ENCODE measurements at places on chromosomes 7 and 10.

DNA sequence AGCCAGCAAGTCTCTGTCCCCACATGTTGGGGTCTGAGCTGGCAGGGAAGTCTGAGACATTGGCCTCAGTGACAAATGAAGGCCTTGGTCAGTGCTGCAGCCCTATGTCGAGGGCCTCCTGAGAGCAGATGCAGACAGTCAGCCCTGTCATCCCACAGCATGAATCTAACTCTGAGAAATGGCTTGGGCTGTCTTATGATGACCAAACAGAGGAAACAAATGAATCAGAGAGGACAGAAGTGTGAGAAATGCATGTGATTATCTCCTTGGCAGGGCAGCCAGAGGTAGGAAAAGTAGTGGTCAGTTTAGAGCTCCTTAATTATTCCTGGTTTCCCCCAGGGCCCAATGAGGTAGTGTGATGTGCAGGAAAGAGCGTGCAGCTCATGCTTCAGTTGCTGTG is 287.6 kb downstream of the SORCS3 start:
- no peak for DNase-seq

DNA sequence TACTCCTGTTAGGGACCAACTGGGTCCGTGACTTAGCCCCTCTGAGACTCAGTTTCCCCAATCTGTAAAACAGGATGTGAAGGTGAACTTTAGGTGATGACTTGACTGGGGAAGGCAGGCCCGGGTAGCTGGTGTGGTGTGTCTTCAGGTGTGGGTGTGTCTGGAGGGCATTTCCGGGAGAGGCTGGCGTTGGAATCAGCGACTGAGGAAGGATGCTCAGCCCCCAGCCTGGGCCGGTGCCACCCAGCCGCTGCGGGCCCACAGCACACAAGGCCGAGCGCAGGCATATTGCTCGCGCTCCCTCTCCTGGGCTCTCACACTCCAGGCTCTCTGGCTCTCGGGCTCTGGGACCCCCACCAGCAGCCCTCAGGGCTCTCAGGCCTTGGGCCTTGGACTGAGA is 31.7 kb upstream of the CNPY1 start:
- no peak for DNase-seq

DNA sequence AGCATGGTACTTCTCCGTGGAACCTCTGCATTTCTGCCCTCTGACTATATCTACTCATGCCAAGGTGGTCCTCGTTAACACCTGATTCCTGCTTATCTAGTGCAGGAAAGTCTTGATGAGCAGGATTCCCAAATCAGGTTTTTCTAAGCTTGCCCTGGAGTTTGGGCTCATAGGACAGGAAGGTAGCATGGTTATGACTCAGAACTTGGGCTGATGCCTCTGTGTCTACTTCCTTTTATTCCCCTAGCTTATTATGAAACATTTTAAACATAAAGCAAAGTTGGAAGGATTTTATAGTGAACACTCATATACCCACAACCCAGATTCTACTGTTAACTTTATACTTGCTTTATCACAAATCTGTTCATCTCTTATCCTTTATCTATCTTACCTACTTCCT is 5.6 kb downstream of the SUFU start:
- DNase-seq = no peak

- DNase-seq = no peak
Measured at GRCh38 chr10:1853801-1854200, 116.5 kb upstream of the ADARB2 start.

DNA sequence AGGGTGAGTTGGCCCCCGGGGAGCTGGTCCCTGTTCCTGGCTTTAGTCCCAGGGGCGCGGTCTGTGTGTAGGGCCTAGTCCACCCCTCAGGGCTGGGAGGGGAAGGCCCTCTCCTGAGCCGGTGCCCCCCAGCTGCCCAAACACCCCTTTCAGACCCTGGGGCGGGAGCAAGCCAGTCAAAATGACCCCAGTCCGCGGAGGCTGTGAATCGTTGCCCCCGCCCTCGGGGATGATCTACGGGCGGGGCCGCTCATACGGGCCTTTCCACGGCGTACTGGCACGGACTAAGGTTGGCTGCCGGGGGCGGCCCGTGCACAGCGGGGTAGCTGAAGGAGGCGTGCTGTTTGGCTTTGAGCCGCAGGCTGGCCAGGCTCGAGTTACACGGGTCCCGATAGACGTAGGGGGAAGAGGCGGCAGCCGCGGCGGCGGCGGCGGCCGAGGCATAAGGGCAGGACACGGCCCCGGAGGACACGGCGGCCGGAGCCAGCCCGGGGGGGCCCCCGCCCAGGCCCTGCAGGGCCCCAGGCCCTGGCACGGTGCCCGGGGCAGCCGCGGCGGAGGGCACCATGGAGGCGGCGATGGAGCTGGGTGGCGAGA is 4.3 kb downstream of the ELOVL3 start:
- no peak for DNase-seq

- DNase-seq = no peak
Measured at GRCh38 chr10:26087666-26088065, 128.9 kb upstream of the GAD2 start.

Measured in CD4-positive, alpha-beta T cell treated with Interleukin-6 at 100 ng/mL for 8 hours (primary cell).